GF-D8 (cell line): ENCODE measurements at places on chromosomes 7 and 10.

DNA sequence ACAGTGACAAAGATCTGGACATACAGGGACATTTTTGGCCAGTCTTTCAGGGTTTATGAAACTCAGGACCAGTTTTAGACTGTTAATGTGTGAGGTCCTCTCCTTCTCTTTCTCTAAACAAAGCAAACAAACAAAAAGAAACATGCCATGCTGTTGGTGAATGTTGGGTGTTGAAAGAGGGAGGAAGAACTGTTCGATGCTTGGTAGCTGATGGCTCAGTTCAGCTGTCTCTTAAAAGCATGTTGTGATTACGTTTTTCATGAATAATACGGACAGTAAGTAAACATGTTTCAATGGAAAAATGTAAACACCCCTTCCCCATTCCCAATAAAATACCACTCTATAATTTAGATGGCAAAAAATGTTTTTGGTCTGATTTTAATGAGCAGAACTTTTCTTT, 219.1 kb downstream of the SEC23IP start:
- DNase-seq = no peak

GRCh38 chr7:117824592-117824991, 48.6 kb downstream of the CTTNBP2 start:
- DNase-seq = no peak

GRCh38 chr10:50416881-50417280, 165.6 kb upstream of the ASAH2 start:
- DNase-seq = no peak

DNA sequence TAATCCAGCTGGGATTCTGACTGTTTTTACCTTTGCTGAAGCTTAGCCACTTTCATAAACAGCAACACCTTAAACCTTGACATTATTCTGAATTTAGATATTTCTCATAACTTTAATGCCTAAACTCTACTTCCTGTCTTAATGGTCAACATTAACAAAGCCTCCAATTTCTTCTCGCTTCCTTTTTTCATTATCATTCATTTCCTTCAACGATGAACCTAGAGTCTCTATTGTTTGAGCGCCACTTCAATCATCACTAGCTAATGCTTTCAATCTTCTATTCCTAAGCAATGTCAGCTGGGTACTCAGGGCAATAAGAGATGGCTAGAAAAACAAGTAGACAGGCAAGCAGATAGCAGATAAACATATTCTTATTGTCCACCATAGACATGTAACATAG, 96.6 kb upstream of the TMEM196 start:
- no peak for DNase-seq

GRCh38 chr7:116423499-116423898, 76.0 kb upstream of the CAV2 start:
- no peak for DNase-seq

GRCh38 chr10:4013651-4014121, 228.7 kb upstream of the KLF6 start:
- no peak for DNase-seq

GRCh38 chr10:47137311-47137851, 162.6 kb upstream of the GDF10 start:
- no peak for DNase-seq

GRCh38 chr7:4048336-4048735, 633.8 kb upstream of the FOXK1 start:
- no peak for DNase-seq

GRCh38 chr7:71905821-71906220, 506.3 kb downstream of the CALN1 start:
- DNase-seq = peak; percentile 35
